ENCODE measurements at places on chromosomes 4 and X.

DNA sequence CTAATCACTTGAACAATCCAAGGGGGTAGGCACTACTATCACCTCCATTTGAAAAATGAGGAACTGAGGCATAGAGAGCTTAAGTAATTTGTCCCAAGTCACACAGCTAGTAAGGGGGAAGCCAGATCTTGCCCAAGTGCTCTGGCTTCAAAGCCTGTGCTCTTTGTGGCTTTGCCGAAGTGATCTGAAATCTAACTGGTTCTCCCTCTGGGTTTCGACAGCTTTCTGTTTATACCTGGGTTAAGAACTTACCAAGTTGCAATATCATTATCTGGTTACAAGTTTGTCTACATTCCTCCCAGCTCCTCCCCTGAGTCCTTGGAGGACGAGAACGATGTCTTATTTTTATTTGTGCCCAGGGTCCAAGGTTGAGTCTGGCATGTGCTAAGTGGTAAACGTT lies 125.3 kb upstream of the RAI2 start:
- DNase-seq: no peak

- DNase-seq: no peak
These were observed 81.5 kb upstream of the BCOR start for GRCh38 chrX:40179283-40179682.

- no peak for DNase-seq
These were observed 2594.8 kb downstream of the ARAP2 start for GRCh38 chr4:33649471-33649870.

GRCh38 chr4:55500072-55500471 lies 46.6 kb downstream of the CLOCK start:
- no peak for DNase-seq

DNA sequence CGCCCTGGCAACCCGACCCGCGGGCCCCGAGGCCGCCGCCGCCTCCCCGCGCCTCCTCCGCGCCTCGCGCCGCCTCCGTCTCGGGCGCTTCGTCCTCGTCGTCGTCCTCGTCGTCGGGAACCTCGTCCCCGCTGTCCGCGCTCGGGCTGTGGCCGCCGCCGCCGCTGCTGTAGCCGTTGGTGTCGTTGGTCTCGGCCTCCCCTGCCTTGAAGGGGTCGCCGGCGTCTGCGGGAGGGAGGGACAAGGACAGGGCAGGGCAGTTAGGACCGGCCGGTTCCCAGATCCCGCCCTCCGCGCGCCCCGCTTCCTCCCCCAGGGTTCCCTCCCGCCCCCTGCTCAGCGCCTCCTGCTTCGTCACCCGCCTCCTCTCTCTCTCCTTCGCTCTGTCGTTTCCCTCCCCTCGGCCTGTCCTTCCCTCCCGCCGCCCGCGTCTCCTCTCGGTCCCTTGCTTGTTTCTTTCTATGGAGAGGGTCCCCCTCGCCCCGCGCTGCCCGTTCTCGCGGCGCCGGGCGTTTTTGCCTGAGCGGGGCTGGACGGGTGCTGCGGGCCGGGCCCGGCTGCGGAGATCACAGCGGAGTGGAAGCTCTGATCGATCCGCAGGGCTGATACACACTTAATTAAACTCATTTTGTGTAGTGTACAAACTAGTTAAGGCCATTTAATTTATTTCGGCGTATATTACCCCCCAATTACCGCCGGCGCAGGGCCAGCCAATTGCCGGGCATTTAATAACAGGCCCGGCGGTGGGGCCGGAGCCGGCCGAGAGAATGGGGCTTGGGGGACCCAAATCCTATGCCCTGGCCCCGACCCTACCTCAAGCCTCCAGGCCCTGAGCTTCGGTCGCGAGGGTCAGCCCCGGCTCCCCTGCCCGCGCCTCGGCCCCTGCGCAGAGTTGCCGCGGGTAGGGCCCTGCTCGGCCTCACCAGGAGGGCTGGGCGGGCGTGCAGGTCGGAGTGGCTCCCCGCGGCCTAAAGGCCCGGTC lies 2.4 kb downstream of the NKX1-1 start:
- DNase-seq: peak; percentile 24

GRCh38 chrX:129144172-129145038 lies 378.9 kb downstream of the SMARCA1 start:
- no peak for DNase-seq

Measured in GM12892 (cell line).